ENCODE measurements at places on chromosomes 7 and 10.

GRCh38 chr10:4043897-4044665, 259.1 kb upstream of the KLF6 start:
- no peak for DNase-seq

- no peak for DNase-seq
Measured at GRCh38 chr10:132142396-132143161, 44.2 kb upstream of the DPYSL4 start.

GRCh38 chr10:97743169-97743943, 6.4 kb downstream of the ZFYVE27 start:
- DNase-seq = no peak

- DNase-seq = no peak
Measured at GRCh38 chr10:127153181-127153580, 43.2 kb downstream of the INSYN2A start.

- DNase-seq = no peak
Measured at GRCh38 chr7:64559206-64559605, 3.7 kb downstream of the ZNF680 start.

DNA sequence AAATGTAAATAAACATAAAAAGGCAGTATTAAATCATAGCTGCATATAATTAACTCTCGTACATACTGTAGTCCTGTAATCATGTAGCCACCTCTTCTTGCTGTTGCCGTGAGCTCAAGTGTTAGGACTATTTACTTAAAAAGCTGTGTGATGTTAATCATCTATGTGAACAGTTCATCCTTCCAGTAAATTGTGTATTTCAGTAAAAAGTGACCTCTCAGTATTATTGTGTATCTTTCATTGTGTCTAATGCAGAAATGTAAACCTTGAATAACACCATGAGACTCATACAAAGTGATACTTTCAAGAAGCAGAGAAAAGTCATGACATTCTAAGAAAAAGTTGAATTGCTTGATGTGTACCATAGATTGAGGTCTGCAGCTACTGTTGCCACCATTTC, 38.0 kb downstream of the ADD3 start:
- no peak for DNase-seq

Data from iPS DF 6.9 (cell line).